ENCODE measurements at places on chromosomes 4 and X. TPM values are rescaled to one million over a fixed set of nuclear protein-coding genes. Genes with fewer than 3 reads are reported as not detected.

Gene GLOD5
- not detected for total RNA-seq

Gene DDX53
- not detected for total RNA-seq

Gene GAGE12E
- not detected for total RNA-seq

Gene PARM1
- total RNA-seq = 7.3 TPM

Gene MAGEC2
- total RNA-seq = not detected

Gene PAGE4
- total RNA-seq = not detected

Gene DOK7
- under 0.01 TPM for total RNA-seq

Gene GPR173
- 21.2 TPM for total RNA-seq

Gene CXCL11
- not detected for total RNA-seq

Gene TRIM60
- not detected for total RNA-seq

Gene KLHL4
- total RNA-seq = 31.4 TPM

Gene PRDM8
- 26.9 TPM for total RNA-seq

Gene ARHGAP6
- total RNA-seq = 3.3 TPM
